ENCODE measurements at places on chromosomes 7 and 10.

DNA sequence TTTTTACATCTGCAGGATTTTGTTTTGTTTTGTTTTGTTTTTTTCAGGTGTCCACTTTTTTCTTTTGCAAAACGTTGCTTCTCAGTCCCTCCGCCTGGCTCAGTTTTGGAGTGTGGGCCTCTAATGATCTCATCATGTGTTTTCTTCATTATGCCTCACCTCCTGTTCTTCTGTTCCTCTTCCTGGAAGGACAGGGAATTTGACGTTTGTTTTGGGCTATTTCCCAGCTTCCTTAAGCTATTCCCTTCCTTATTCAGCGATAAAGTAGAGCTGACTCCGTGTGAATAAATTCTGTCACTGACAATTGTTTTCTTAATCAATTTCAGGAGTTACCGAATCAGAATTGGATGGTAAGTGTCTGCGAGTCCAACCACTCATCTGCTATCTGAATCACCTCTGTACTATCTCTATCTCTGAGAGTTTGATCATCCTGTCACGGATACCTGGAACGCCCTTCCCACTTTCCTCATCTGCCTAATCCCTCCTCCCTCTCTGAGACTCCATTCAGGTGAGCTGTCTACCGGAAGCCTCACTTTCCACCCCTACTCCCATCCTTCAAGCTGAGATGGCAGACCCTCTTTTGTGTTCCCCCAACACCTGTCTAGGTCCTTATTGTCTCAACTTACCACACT is 218.4 kb downstream of the GATA3 start:
- DNase-seq, result no peak

DNA sequence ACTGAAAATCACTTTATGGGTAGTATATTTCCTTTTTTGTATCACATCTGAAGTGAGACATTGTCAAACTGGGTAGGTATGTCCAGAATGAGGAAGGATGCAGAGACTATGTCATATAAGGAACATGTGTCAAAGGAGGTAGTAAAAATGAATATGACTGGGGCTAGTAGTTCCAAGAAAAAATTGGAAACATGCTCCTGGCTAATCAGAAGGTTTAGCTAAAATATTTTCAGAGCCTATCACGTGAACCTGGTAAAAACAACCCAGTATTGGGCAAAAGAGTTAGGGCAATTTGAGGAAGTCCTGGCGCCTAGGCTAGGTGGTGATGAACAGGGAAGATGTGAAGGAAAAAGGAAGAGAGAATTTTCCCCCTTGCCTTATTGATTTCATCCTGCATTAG is 26.4 kb downstream of the ENTPD1 start:
- peak; percentile 61 for DNase-seq

GRCh38 chr7:142777318-142777717 is 6.5 kb downstream of the PRSS2 start:
- no peak for DNase-seq

- no peak for DNase-seq
Observed at GRCh38 chr10:49049660-49050059, 65.7 kb downstream of the VSTM4 start.

- DNase-seq, result no peak
Observed at GRCh38 chr7:120916121-120916520, 34.5 kb upstream of the ING3 start.

DNA sequence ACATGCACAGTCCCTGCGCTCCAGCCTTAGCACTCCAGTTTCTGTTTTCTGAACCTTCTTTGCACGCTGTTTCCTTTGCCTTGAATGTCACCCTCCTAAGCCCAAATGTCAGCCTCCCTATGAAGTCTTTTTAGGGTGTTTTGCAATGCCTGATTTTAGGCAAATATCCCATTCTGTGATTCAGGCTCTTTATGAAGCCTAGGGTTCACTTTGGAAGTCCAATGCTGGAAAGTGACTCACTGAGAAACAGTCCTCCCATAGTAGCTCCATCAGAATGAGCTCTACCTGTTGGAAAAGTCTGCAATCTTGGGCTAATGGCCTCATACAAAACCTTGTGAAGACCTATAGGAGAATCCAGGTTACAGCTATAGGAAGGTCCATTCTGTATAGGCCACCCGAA is 5.3 kb downstream of the LAMB4 start:
- no peak for DNase-seq

- DNase-seq, result peak; percentile 73
Observed at GRCh38 chr10:14625765-14626525, 148.8 kb downstream of the FAM107B start.

GRCh38 chr7:71145906-71146901 is 14.3 kb downstream of the GALNT17 start:
- DNase-seq, result no peak

Measured in MV-4-11 (cell line).